Left lung (tissue), 14 donors: ENCODE measurements at places on chromosomes 5 and 9.

DNA sequence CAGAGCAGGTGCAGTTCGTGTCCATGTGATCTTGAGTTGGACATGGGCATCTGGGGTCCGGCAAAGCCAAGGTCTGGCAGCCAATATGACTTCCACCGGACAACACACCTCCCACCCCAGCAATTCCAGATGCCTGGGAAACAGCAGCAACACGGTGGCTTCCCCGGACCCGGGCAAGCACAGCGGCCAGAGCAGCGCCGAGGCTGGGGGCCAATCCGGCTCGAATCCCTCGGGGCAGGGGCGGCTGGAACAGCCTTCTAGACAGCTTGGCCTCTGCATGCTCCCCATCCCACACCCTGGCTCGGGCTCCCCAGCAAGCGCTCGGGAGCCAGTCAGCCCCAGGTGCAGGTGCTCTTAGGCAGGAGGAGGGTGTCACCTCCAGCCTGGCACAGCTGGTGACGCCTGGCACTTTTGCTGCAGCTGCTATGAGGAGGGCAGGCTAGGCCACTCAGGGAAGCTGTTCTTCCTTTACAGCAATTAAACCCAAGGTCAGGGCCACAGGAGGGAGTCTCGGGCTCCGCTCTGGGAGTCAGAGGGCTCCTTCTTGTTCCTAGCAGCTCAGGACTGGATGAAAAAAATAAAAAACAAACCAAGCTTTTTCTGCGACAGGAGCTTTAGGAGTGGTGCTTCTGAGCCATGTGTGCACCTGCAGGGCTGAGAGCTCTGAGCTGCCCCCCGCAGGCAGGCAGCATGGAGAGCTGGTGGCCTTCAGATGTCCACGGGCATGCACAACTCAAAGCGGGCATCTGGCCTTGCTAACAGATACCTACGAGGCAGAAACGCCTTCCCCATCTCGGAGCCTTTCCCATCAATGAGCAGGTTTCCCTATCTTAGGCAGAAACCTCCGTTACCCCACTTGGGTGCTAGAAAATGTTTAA is 28.2 kb downstream of the DBH start:
- no peak for DNase-seq

GRCh38 chr9:3118081-3118480 is 274.2 kb upstream of the PUM3 start:
- no peak for DNase-seq

- no peak for DNase-seq
Observed at GRCh38 chr9:104769655-104770054, 5.7 kb downstream of the NIPSNAP3B start.

DNA sequence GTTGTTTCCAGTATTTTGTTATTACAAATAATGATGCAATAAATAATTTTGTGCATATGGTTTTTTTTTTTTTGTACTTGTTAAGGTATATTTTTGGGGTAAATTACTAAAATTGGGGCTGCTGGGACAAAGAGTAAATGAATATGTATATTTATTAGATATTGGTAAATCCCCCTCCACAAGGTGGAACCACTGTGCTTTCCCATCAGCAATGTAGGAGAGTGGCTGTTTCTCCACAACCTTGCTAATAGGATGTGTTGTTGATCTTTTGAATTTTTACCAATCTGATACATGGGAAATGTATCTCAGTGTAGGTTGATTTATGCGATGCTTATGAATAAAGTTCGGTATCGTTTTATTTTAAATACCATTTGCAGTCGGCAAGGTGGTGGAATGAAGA is 118.1 kb downstream of the TRPM3 start:
- DNase-seq, result no peak

DNA sequence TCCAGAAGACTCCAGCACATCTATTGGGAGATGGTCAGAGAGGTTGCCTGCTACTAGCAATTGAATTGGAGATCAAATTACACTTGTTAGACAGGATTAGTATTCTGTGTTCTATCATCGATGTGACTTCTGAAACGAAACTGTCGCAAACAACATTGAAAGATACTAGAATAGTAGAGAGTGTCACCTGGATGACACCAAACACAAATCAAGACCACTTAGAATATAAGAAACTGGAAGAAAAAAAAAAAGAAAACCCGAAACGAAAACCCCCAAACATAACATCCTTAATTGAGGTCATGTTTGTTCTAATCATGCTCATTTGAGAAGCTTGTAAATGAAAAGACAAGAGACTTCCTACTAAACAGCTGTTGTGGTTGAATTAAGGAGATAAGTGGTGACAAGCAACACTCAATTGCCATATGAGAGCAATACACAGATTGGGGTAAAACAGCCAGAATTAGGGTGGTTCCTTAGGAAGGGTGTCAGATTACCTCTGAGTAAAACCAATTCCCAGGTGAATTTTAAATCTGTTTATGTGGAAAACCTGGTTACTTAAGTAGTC is 97.6 kb downstream of the BASP1 start:
- DNase-seq, result no peak

DNA sequence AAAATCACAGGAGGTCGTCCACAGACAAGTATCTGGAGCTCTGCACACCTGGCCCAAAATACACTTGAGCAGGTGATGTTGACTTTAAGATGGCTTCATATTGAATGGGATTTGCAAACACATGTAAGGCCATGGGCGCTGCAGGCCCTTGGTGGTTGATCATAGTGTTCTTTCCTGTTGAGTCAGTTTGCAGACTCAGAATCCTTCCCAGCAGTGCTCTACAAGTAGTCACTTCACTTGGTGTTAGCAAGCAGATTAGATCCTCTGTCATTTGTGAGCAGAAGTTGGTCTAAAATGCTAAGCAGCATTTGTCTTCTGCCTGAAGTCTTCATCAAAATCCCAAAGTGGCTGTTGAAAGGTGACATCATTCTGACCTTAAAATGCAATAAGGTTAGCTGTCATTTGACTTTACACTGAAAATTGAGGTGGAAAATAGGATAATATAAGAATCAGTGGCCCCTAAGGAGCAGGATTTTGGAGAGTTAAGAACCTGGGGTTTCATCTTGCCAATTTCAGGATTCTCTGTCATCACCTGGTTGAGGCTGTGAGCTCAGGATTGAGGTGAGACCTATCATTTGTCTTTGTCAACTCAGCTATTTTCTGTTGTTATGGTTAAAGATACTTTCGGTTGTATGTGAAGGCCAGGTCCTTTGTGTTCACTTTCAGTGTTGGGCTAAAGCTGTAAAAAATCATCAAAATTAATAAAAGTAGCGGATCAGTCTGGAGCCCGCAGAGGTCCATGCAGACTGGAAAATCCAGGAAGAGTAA is 114.5 kb downstream of the LRRC70 start:
- no peak for DNase-seq

- DNase-seq, result no peak
Observed at GRCh38 chr5:132839426-132840301, 9.2 kb upstream of the SHROOM1 start.

DNA sequence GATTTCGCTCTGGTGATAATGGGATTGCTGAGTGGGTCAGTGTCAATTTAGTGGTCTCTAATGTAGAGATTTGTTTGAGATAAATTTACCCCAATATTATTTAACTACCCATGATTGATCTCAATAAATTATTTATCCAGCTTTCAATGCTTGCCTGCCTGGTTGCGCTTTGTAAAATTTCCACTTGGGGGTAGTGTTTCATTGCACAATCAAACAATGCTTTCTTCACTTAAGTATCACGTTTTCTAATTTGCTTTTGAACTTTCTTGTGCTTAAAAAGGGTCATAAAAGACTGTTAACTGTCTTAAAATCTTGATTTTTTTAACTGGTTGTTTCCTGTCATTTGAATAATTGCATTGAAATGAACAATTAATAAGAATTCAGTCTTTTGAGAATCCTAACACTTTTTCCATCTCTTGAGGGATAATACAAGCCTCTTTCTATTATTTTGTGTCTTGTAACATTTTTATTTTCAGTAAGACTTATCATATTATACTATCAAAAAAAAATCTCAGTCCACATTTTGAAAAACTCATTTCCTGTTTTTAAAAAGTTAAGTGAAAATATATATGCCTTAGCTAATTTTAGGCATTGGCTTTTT is 18.7 kb downstream of the HSD17B4 start:
- no peak for DNase-seq

- peak; percentile 39 for DNase-seq
Observed at GRCh38 chr9:114423181-114423580, 35.4 kb upstream of the AKNA start.

- peak; percentile 1 for DNase-seq
Observed at GRCh38 chr5:26700759-26701384, 337.5 kb downstream of the CDH9 start.

DNA sequence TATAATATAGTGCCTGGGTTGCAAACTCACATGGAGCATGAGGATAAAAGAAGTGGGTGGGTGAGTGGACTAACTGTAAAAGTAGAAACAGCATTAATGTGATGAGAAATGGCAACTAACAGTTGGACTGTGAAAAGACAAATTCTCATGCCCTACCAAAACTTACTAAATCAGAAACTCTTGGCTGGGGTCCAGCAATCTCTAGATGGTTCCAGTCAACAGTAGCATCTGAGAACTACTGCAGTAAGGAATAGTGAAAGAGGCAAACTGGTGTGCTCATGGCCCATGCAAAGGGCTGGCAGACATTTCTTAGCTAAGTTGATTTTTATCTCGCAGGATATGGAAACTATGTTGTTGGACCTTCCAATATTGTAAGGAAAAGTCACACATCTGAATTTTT is 150.3 kb downstream of the PIK3R1 start:
- no peak for DNase-seq

DNA sequence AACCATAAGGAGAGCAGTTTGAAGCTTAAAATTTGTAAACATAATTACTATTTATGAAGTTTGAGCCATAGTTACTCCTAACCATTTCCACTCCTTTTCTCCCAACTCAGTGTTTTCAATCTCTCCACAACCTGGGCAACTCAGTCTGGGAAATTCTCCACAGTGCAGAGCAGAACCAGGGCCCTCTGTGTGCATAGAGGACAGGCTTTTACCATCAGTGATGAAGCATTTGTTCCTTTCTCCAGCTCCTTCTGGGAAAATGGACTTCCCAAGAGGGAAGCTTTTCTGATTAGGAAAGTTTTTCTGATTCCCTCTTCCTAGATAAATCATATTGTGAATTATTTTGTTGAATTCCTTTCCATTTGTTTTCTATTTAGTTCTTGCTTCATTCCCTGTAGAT is 132.3 kb upstream of the MPDZ start:
- no peak for DNase-seq

GRCh38 chr5:122297587-122298298 is 14.3 kb upstream of the SNCAIP start:
- DNase-seq, result no peak

DNA sequence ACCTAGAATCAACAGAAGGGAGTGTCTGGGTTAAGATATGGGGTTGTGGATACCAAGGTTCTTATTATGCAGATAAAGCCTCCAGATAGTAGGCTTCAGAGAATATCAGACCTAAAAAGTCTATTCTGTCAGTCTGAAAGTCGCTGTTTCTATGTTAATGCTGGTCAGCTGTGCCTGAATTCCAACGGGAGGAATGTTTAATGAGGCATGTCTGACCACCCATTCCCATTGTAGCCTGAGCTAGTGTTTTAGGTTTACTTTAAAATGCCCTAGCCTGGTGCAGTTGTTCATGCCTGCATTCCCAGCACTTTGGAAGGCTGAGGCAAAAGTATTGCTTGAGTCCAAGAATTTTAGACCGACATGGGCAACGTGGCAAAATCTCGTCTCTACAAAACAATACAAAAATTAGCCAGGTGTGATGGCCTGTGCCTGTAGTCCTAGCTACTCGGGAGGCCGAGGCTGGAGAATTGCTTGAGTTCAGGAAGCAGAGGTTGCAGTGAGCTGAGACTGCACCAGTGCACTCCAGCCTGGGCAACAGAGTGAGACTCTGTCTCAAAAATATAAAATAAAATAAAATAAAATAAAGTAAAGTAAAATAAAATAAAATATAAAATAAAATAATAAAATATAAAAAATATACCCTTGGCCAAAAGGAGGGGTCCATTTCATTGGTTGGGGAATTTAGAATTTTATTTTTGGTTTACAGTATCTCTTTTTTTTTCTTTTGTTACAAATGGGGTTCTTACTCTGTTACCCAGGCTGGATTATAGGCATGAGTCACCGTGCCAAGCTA is 7.8 kb upstream of the SOX30 start:
- DNase-seq, result no peak

GRCh38 chr5:159106193-159106568 is 6.5 kb upstream of the EBF1 start:
- no peak for DNase-seq

DNA sequence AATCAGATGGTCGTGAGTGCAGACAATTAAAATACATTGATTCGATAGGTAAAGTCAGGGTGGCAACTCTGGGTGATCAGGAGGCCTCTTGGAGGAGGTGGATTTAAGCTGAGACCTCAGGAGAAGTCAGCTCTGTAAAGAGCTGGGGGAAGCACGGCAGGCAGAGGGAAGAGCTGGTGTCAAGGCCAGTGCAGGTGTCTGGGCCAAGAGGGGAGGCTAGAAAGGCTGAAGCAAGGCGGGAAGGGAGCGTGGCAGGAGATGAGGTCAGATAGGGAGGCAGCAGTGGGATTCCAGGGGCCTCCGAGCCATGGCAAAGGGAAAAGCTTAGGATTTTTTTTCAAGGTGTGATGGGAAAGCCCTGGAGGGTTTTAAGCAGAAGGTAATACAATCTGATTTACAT is 178.7 kb downstream of the FSTL4 start:
- DNase-seq, result no peak

- peak; percentile 34 for DNase-seq
Observed at GRCh38 chr9:86413971-86414880, 60.0 kb upstream of the TUT7 start.

DNA sequence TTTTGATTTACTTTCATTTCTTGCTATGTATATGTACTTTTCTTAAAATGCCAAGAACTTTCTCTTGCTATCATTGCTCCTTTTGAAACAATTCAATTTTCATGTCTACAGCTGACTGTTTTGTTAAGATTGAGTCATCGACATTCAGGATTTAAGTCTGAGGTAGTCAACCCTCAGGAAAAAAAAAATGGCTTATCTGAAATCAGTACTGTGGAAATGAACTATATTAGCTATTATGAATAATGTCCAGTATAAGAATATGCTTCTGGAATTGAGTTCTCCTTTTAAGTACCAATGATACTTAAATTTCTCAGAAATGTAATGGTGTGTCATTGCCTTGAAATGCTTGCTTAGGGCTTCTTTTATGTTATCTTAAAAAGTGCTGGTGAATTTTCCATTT is 37.9 kb downstream of the TNFAIP8 start:
- no peak for DNase-seq

- DNase-seq, result no peak
Observed at GRCh38 chr5:123300266-123300665, 122.9 kb downstream of the CEP120 start.

GRCh38 chr5:88391991-88392390 is 123.3 kb upstream of the TMEM161B start:
- DNase-seq, result no peak

DNA sequence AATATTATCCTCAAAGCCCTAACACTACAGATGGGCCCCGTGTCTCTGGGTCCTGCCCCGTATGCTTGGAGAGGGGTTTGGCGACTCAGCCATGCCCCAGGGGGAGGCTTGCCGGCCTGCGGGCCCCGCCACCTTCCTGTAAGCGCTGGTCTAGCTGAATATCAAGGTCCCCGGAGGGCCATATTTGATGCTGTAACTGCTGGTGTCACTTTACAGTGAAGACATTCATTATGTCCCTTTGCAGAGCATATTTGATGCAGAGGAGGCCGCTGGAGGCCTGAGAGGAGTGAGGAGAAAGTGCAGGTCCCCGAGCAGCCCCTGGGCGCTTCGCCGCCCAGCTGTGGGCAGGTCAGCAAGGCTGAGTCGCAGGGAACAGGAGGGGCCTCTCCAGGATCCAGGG is 16.8 kb downstream of the IRX4 start:
- no peak for DNase-seq

- no peak for DNase-seq
Observed at GRCh38 chr5:38926121-38926520, 80.3 kb downstream of the OSMR start.

- DNase-seq, result no peak
Observed at GRCh38 chr9:127574072-127574993, 37.7 kb upstream of the STXBP1 start.

GRCh38 chr5:92849756-92850155 is 731.3 kb downstream of the NR2F1-AS1 start:
- no peak for DNase-seq
